Stimulated activated CD4-positive, alpha-beta T cell treated with anti-CD3 and anti-CD28 coated beads, TNF-alpha, amount 100 ng/mL, for 1 hour (primary cell): ENCODE measurements at places on chromosomes 16 and 17.

DNA sequence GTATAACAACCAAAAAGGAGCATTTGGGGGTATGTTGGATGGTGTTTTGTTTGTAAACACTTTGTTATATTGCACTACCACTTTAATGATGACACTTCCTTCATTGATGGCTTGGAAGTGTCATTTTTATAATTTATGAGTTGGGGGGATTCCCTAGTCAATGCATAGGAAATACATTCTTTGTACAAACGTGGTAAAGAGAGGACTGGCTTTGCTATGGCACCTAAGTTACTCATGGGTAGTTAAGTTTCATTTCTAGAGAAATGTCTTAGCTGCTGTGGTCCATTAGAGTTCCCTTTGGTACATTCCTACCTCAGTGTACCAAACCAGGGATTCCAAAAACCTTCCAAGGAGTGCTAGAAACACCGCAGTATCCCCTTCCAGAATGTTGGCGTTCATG lies 63.7 kb upstream of the CMIP start:
- DNase-seq, result no peak

GRCh38 chr17:5003214-5003867 lies 5.6 kb downstream of the KIF1C start:
- DNase-seq, result no peak

DNA sequence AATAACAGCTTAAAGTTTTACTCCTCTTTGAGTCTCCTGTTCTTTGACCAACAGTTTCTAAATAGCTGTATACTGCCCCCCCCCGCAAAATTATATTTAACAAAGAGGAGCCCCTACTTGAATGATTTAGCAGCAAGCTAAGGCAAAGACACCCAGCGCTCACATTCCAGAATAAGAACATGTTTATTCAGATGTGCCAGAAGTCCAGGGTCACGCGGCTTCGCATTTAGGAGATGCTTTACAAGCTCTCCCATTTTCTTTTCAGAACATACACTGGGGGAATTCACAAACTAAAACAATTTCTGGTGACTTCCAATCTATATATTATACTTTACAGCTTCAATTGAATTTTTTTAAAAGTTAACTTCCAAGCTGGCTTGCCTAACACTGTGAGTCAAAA lies 5.3 kb downstream of the PLD6 start:
- no peak for DNase-seq

DNA sequence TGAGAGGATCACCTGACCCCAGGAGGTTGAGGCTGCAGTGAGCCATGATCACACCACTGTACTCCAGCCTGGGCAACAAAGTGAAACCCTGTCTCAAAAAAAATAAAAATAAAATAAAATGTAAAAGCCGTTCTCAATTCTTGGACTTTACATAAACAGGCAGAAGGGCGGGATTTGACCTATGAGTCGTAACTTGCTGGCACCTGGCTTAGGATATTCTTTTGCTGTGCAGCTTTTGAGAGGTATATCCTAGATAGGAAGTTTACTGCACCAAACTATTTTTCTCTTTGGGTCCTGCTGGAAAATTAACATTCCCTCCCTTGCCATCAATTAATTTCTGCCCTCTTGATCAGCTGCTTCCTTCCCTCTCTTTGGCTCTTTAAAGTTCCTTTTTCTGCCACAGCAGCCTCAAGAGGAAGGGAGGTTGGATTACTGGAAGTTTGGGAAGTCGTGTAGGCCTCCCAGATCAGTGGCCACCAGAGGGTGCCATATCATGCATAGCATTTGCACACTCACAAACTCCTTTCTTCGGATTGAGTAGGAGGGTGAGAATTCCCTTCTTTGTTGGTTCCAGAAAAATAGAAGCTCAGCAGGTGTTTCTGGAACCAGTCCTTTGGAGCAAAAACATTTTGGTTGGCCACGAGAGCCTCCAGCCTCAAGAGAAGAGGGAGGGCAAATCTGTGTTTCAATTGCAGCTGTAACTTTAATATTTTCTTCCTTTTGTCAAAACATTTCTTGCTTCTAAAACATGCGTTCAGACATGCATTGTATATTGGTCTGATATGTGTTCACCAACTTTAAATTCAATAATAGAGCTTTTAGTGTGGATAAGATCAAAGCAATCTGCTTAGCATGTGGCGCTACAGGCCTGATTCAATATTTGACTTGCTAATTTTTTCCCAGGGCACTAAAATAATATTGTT lies 147.3 kb downstream of the CCDC182 start:
- no peak for DNase-seq

GRCh38 chr16:69411064-69411985 lies 13.1 kb upstream of the CYB5B start:
- DNase-seq, result no peak

DNA sequence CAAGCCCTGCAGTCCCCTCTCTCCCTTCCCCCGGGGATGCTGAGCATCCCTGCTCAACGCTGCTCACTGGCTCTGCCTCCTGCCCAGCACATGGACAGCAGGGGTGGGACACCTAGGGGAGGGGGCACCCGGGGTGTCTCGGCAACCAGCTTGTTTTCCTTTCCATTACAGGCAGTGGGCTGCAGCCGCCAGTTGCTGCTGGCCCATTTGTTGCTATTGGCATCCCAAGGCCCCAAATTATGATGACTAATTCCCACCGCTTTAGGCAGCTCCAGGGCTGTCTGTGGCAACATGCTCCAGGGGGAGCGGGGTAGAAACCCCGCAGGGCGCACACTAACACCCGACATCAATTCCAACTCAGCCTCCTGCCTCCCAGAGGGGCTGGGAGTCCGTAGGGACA lies 4.9 kb downstream of the SDK2 start:
- DNase-seq, result no peak

DNA sequence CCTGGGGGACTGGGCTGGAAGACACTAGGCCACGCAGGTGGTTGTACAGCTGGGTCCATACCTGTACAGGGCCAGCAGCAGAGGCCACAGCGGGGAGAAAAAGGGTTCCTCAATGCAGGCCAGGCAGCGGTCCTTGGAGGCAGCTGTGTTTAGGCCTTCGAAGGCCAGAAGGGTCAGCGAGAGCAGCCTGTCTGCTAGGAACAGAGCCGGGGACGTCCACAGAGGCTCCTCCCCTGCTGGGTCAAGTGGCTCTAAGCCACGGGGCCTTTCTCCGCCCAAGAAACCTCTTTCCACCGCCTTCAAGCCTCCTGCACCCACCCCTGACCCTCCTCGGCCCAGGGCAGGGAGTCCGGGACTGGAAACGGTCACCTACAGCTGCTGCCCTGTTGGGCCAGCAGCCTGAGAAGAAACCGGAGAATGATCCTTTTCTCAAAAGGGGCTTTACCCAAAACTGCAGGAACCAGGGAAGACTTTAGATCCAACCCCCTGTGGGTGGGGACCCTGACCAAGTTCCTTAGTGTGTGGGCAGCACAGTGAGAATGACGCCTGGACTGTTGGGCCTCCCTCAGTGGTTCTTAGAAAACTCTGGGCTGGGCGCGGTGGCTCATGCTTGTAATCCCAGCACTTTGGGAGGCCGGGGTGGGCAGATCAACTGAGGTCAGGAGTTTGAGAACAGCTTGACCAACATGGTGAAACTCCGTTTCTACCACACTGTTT lies 8.4 kb upstream of the SPATA2L start:
- no peak for DNase-seq

DNA sequence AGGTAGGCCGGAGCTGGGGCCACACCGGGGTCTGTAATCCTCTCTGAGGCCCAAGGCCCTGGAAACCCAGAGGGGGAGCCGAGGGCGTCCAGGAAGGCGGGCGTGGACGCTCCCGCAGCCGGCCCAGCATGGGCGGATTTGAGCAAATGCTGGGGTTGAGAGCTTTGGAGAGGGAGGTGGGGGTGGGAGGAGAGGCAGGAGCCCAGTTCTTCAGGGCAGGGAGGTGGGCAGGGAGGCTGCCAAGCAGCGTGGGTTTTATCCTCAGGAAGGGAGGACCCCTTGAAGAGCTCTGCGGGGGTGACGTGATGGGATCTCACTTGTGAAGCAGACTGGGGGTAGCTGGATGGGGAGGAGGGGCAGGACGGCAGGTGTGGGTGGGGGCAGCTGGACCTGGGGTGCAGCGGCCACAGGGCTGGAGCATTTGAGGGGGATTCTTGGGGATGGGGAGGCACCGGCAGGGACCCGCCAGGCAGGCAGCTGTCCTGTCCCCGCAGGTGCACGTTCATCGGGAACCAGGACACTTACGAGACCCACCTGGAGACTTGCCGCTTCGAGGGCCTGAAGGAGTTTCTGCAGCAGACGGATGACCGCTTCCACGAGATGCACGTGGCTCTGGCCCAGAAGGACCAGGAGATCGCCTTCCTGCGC lies 17.2 kb downstream of the TRAF7 start:
- no peak for DNase-seq

DNA sequence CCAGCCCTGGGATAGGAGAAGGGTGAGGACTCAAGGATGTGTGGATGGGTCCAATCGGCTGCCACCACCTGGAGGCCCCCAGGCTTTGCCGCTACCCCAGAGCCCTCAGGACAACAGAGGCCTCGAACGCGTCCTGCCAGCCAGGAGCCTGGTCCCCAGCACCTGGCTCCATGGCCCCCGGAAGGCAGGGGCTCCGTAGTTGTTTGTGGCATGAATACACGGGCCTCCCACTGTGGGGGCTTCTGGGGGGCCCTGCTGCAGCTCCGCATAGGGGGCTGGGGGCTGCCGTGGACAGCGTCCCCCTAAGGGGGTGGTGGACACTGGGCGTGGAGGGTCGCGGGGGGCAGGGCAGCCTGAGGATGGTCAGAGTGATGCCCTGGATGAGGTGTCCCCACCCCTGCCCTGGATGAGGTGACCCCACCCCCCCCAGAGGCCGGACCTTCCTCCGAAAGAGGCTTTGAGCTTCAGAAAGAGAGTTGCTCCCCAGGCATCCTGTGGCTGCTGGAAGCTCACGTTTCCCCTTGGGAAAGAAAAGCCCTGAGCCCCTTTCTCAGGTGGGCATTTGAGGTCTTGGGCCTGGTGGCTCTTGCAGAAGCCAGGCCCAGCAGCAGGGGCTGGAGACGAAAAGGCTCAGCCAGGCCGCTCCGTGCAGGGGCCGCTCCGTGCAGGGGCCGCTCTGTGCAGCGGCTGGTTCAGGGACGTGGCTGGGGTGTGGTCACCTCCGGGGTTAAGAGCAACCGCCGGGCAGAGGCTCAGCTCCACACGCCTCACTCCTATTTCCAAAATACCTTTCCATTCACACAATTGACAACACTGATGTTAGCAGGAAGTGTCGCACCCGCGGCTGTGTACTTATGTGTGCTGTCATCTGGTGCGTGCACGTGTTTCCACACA lies 40.3 kb upstream of the GNG13 start:
- DNase-seq, result no peak

DNA sequence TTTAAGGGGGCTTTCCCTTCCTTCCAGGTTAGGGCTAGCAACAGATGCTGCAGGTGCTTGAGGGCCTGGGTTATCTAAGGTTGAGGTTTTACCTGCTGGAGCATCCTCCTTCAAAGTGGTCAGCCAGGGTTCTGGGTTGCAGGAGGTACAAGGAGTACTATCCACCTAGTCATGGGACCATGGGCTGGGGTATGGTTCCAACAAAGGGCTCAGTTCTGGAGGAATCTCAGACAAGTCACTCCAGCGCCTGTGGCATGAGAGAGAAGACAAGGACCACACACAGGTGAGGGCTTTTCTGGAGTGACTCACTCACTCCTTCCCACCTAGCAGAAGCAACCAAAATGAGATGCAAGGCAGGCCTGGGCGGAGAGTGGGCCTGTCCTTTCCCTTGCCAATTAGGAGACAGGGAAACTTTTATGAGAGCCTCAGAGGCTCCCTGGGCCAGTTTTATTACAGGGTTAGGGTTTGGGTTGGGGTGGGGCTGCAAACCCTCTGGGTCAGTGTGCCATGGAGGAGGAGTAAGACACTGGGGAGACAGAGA lies 2.2 kb downstream of the MYO19 start:
- DNase-seq, result no peak

DNA sequence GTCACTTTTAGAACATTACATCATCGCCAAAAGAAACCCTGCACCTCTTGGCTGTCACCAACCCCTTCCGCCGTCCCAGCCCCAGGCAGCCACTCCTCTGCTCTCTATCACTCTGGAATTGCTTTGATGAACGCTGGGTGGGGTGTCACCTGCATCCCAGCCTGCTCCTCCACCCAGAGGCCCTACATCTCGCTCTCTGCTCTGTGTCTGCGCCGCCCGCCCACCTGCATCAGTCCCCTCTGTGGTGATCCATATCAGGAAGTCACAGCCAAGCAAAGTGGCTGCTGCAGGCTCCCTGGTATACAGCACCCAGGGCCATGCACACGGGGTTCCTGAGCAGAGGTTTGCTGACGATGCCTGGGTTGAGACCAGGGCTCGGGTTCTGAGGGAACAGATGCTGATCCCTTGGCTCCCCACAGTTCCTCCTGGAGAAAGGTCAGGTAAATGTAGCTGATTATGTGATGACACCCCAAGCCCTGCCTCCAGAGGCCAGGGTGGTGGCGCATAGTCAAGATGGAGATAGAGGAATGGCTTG lies 30.8 kb downstream of the MPRIP start:
- no peak for DNase-seq

DNA sequence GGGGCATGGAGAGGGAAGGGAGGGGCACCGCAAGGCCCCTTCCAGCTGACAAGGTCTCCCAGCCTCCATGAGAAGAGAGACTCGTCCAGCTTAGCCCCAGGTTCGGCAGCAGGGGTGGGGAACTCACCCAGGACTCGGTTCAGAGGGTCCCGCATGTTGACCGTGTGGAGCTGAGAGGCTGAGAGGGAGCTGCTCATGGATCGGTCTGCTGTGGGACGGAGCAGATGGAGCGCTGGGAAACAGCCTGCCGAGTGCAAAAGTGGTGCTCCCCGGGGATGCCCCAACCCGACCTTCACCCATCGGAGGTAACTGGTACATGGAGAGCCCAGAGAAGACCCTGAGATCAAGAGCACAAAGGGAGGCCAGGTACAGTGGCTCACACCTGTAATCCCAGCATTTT lies 4.9 kb downstream of the CSF3 start:
- DNase-seq, result no peak

GRCh38 chr17:9875441-9875840 lies 29.6 kb downstream of the RCVRN start:
- DNase-seq, result no peak

DNA sequence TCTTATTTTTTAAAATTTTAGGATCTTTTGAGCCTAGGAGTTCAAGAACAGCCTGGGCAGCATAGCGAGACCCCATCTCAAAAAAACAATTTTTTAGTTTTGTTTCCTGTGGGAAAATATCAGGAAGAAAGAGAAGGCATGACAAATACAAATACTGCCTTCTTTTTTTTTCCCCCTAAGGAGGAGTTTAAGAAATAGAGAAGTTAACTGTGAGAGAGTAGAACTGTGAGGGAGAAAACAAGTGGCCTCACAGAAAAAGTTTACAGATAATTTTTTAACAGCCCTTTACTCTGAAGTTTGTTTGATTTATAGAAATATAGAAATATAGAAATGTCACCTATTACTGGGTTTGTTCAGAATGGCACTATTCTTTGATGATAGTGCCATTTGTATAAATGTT lies 21.1 kb downstream of the TTYH2 start:
- DNase-seq, result no peak

- DNase-seq, result no peak
Observed at GRCh38 chr17:57782062-57782490, 37.0 kb upstream of the CCDC182 start.

DNA sequence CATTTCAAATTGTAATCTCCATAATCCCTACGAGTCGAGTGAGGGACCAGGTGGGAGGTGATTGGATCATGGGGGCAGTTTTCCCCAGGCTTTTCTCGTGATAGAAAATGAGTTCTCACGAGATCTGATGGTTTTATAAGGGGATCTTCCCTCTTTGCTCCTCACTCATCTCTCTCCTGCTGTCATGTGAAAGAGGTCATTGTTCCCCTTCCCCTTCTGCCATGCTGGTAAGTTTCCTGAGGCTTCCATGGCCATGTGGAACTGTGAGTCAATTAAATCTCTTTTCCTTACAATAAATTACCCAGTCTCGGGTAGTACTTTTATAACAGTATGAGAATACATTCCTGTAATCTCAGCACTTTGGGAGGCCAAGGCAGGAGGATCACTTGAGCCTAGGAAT lies 76.7 kb upstream of the MARCHF10 start:
- DNase-seq, result no peak
